ENCODE measurements at places on chromosomes 12 and 14.

DNA sequence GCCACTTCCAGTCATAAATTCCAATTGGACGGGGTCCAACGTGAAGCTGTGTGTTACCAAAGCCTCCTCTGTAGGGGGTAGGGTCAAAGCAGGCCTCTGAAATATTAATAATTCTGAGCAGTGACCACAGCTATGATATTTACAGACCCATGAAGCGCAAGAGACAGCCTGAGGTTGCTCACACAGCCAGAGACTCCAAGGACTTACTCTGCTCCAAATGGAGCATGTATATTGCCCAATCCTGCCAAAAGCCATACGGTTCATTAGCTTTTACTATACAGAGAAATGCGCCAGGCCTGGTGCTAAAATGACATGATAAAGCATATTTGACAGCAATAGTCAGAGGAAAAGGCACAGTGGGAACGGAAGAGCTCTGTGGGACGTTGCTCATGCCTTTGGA, 151.3 kb downstream of the PAH start:
- DNase-seq = no peak

DNA sequence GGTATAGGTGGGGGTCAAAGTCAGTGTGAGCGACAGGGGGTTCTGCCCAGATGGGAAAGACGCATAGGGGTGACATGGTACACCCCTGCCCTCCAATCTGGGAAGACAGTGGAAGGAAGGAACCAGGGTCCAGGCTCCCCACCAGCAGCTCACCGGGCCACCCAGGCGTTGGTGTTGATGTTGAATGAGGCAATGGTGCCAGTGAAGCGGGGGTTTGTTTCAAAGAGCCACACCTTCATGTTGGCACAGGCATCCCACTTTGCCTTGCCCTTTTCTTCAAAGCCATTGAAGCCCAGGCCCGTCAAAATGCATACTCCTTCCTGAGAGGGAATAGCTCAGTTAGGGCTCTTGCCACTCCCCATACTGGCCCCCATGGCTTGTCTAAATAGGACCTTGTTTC, 7.5 kb downstream of the EMG1 start:
- DNase-seq = no peak

- no peak for DNase-seq
These were observed at the start of gene SSTR1 for GRCh38 chr14:38207736-38208617. SSTR1 (plus strand) TSS chr14:38207904; CDS start chr14:38209390, 1,486 bp downstream.

DNA sequence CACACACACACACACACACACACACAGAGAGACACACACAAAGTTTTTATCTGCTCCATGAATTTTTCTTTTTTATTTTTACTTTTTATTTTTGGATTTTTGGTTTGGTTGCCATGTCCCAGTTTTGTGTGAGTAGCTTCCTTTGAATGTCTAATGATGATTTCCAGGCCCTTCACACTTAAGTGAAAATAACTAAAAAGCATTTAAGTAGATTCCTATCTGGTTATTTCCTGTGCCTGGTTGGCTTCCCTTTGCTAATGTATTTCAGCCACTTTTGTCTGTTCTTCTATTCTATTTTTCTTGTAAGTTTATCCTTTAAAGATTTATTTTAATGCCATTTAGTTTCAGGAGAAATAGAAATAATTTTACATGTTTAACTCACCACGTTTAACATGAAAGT, 755.4 kb downstream of the SLC6A15 start:
- DNase-seq = no peak

- no peak for DNase-seq
These were observed 26.5 kb downstream of the DMAC2L start for GRCh38 chr14:50338587-50338986.

GRCh38 chr12:123928274-123928865, 44.3 kb downstream of the CCDC92 start:
- no peak for DNase-seq

Data from effector CD4-positive, alpha-beta T cell (primary cell).